A172 (cell line): ENCODE measurements at places on chromosomes 12 and 14. TPM values are rescaled to one million over a fixed set of nuclear protein-coding genes. Genes with fewer than 3 reads are reported as not detected.

- no peak for DNase-seq
Observed at GRCh38 chr14:30855345-30856037, 18.9 kb upstream of the COCH start.

DNA sequence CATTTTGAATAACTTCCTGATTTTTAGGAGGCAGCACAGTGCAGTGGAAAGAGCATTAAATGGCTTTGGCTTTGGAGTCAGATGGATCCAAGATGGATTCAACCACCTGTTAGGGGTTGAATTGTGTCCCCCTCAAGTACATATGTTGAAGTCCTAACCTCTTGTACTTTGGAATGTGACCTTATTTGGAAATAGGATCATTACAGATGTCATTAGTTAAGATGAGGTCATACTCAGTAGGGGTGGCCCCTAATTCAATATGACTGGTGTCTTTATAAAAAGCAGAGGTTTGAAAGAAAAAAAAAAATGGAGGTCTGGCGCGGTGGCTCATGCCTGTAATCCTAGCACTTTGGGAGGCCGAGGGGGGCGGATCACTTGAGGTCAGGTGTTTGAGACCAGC is 18.8 kb downstream of the ATP5MC2 start:
- no peak for DNase-seq

DNA sequence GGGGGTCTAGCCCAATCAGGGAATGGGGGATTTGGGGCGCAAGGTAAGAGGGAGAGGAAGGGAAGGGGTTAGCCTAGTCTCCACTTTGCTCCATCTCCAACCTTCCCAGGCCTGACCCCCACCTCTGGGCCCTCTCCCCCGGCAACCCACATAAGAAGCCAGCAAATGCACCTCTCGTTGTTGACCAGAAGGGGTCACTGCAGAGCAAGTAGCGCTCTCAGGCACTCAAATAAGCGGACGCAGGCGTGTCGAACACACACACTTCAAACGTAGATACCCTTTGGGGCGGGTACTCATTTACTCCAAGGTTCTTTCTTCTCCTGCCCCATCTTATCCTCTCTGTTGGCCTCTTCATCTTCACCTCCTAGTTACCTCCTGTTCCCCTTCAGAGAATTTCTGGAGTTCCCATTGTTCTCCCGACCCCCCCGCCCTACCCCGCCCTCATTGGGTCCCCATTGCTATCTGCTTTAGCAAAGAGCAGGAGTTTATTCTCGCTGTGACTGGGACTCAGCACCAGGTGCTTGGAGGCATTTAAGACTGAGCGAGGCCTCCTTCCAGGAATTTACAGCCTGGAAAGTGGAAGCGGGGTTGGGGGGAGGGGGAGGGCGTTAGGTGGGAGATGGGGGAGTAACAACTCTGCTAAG is 1.5 kb upstream of the SRRM4 start:
- DNase-seq: no peak

DNA sequence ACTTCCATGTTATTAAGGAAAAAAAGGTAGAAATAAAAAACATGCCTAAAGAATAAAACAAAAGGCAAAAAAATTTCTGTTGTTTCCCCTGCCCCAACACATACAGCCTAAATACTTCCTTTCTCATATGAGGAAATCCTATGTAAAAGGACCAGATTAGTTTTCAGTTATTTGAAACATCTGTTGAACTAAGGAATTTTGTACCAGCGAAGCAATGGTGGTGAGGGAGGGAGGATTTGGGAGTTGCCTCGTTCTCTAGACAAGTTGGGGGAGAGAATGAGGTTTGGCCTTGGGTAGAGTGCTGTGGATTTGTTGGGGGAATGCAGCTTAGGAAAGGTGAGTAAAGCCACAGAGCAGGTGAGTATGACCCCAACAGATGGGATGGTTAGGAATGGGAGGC is 141.5 kb upstream of the RFLNA start:
- DNase-seq: no peak

DNA sequence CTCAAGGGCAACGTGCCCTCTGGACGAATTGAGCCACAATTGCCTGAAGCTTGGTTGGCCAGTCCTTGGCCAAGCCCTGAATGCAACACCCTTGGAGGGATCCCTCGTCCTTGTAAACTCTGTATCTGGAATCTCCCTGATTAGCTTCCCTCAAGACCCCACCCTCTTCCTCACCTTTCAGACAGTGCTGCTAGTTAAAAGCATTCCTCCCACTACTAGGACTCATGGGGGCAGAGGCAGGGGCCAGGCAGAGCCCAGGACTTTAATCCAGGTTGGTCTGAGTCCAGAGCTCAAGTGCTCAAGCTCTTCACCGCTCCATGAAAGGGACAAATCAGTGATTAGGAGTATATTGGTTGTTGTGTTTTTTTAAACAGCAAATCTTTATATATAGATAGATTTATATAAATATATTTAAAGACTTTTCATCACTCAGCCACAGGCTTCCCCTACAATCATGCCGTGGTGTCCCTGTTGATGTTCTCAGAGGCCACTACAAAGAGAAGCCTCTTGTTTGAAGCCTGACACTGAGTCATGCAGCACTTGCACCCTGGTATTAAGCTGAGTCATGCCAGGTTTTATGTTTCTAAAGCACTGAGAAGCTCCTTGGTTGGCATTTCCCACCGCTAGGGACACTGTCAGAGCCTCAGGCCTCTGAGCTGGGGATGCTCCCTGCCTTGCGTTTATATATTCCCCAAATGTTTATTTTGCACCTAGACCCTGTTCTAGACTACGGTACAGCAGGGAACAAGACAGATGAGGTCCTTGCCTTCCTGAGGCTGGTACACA is 53.8 kb upstream of the GSC start:
- no peak for DNase-seq

Gene PIWIL1
- total RNA-seq: not detected in 2 replicates
